D721Med (cell line): ENCODE measurements at places on chromosomes 2 and 18.

DNA sequence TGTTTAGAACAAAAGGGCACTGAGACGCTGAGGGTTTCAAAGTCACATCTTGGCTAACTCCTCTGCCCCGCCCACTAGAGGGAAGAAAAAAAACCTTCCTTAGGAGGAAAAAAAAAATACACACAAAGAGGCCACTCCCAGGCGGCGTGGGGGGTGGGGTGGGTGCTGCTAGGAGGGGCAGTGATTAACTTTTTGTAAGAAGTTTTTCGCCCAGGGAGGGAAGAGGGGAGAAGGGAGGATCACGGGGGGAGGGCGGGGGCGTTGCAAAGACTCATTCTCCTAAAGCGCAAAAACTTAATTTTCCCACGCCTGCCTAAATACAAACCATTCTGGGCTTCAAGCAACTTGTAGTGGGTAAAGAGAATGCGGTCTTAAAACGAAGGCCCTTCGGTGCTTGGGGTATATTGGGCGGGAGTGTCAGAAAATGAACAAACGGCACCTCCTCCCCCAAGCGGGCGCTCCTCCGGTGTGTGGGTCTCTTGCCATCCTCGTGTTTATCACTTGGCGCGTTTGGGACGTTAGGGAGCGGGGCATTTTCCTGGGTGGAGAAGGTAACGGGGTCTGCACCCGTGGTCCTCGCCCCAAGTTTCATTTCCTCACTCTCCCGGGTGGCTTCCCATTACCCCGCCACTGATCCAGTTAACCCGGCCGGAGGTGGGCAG is 1.7 kb downstream of the CXCR4 start:
- no peak for DNase-seq

- DNase-seq = no peak
These were observed 72.4 kb upstream of the KIF5C start for GRCh38 chr2:148802448-148803220.

DNA sequence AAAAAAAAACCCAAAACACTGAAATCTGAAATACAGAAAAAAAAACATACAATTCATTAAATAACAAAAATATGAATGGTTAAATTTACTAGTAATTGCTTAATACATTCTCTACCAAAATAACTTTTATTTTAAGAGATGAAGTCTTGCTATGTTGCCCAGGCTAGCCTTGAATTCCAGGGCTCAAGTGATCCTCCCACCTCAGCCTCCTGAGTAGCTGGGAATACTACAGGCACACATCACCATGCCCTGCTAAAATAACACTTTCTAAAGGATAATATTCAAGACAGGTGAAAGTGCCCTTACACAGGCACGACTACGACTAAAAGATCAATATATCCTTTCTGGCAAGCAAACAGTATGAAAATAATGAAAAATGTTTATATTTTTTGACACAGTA is 9.5 kb downstream of the USP34 start:
- no peak for DNase-seq

- DNase-seq = no peak
These were observed 12.3 kb downstream of the CEP192 start for GRCh38 chr18:13003466-13003896.

DNA sequence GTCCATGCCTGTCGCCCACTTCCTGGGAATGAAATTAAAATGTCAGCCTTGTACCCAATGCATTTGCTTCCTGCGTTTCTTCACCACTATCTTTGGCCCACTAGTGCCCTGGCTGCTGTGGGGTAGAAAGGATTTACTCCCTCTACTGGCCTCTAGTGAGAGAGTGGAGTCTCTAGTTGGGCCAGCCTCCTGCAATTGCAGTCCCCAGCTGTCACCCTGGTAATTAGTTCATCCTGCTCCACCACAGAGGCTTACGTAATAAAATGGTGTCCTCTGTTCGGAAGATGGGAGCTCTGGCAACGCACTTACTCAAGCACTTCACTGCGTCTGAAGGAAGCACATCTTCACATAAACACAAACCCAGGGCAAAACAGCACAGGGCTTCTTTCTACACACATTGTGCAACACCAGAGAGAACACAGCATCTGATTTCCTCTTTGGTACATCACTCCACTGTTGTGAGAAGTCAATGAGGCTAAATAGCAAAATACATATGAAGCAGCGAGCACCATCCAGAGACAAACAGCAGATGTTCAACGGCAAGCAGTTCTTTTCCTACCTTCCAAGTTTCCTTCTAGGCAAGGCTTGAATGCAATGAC is 274.6 kb downstream of the LRATD1 start:
- no peak for DNase-seq
